ENCODE measurements at places on chromosomes 7 and 10.
A peak's percentile ranks its signal among the peaks of the same experiment; 100 is the strongest.

DNA sequence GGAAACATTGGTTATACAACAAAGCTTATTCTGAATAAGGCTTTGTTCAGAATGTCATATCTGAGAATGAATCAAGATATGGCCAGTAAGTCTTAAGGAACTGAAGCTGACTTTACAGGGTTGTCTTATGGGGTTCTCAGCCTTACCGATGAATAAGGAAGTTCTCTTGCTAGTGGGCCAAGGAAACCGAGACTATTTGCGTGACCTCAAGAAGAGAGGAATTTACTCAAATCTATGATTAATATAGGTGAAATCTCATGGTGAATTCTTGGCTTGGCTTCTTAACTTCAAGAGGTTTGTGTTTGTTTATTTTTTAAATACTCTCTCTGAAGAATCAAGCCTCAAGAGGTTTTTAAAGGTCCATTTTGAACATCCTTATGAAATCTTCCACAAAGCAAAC is 4.7 kb upstream of the MRLN start:
- DNase-seq: no peak

- DNase-seq: peak; percentile 1
Measured at GRCh38 chr10:127694580-127695193, 42.3 kb upstream of the FOXI2 start.

GRCh38 chr7:157282141-157282801 is 54.5 kb upstream of the DNAJB6 start:
- no peak for DNase-seq

GRCh38 chr10:116809483-116810119 is 39.7 kb upstream of the ENO4 start:
- DNase-seq: no peak

GRCh38 chr7:2805213-2805944 is 38.7 kb downstream of the GNA12 start:
- no peak for DNase-seq

DNA sequence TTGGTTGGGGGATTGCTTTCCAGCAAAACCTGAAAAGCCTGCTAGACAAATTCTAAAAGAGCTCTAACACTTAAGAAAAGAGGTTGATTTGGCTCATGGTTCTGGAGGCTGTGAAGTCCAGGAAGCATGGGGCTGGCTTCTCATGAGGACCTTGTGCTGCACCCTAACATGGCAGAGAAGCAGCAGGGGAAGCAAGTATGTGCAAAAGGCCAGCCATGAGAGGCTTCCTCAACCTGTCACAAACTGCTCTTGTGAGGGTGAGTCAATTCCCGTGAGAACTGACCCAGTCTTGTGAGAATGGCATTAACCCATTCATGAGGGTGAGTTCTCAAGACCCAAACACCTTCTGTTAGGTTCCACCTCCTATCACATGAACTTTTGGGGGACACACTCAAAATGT is 54.3 kb upstream of the IGFBP3 start:
- DNase-seq: no peak
